ENCODE measurements at places on chromosomes 1 and 21. TPM values are rescaled to one million over a fixed set of nuclear protein-coding genes. Genes with fewer than 3 reads are reported as not detected.

The OR2T35 gene
- total RNA-seq, result not detected

The ZNF683 gene
- total RNA-seq, result 9.6 TPM

The RGSL1 gene
- not detected for total RNA-seq

The TDRKH gene
- 6.3 TPM for total RNA-seq

The PTCH2 gene
- 1.8 TPM for total RNA-seq
